Suppressor macrophage (primary cell): ENCODE measurements at places on chromosomes 7 and 10.

DNA sequence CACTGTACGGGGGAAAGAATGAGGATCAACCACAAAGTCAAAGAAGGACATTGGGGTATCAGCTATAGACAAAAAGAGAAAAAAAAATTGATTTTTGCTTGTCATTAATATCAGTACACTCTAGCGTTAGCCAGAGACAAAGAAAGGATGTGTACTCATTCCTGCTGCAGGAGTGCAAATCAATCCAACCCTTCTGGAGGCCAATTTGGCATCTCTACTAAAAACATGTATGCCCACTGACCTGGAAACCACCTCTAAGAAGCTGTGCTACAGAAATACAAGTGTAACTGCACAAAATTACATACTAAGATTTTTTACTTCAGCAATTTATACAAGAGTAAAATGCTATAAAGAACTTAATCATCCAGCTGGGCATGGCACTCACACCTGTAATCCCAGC, 13.6 kb downstream of the NSMCE4A start:
- no peak for DNase-seq

GRCh38 chr10:57535306-57535705, 732.4 kb downstream of the IPMK start:
- no peak for DNase-seq

DNA sequence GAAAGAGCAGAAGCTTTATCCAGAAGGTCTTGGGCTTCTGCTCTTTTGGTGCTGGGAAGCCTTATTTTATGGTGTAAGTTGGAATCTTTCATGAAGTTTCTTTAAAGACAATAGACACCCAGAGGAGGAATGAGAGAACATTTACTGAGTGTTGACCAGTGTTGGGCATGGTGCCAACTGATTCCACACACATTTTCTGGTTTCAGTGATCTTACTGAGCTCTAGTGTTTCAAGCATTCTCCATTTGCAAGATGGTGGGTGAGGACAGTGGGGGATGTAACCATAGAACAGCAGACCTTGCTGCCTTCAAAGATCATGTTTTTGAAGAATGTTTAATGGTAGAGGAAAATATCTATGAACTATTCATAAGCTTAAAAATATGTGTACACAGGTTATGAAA, 114.6 kb downstream of the LRMDA start:
- no peak for DNase-seq

DNA sequence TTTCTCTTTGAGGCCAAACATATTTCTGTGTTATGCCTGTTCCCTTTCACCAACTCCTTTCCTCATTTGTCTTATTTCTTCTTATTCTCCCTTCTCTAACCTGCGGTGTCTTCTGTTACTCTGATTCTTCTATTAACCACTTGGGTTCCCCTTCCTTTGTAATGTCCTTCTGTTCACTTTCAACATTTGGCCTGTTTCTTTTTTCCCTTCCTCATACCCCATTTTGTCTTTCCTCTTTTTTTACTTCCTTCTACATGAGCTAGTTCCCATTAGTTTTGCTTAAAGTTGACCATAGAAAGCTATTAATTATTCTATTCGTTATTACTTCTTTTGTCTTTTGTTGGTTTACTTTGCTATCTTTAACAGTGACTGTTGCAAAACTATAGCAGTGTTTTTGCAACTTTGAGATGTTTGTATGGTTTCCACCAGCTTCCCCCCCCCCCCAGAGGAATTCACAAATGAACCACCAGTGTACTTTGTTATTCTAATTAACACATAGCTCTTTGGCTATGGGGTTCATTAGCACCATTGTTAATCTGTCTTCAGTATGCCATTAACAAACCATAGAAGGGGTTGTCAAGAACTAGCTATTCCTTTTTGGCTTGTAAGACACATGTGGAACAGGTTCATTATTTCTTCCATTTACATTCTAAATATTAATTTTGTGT, 2.9 kb downstream of the LRGUK start:
- DNase-seq: peak; percentile 52

DNA sequence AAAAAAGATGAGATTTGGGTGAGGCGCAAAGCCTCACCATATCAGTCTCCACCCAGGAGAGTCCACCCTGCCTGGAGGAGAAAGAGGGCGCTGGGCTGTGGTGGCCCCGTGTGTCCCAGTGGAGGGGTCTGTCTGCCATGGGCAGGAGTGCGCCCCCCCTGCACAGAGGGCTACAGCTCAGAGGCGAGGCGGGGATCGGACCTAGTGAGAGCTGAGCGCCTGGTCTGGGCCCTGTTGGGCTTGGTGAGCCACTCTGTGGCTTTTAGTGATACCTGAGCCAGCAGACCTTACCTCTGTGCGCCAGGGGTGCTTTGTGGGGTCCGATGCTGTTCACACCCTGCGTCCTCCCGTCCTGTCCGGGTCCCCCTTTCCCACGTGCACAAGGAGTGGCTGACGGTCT, 25.9 kb upstream of the GNA12 start:
- DNase-seq: no peak
